ENCODE measurements at places on chromosomes 3 and 15. TPM values are rescaled to one million over a fixed set of nuclear protein-coding genes. Genes with fewer than 3 reads are reported as not detected.

- no peak for DNase-seq
Measured at GRCh38 chr3:4006288-4006687, 207.1 kb downstream of the LRRN1 start.

DNA sequence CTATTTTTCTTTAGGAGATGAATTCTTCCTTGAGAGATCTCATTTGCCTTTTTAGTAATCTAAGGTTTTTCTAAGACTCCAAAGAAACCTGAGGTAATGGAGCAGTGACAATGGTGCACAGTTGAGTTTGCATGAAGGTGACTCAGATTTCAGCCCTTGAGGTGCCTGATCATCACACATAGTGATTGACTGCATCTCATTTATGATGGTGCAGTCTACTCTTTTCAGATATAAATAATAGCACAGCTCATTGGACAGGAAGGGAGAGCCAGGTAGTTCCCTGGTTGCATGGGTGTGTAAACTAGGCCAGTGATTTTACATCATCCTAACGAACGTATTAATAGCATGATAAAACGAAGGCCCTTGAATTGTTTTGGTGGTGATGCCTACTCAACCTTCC, 86.1 kb upstream of the SAMMSON start:
- DNase-seq, result no peak

DNA sequence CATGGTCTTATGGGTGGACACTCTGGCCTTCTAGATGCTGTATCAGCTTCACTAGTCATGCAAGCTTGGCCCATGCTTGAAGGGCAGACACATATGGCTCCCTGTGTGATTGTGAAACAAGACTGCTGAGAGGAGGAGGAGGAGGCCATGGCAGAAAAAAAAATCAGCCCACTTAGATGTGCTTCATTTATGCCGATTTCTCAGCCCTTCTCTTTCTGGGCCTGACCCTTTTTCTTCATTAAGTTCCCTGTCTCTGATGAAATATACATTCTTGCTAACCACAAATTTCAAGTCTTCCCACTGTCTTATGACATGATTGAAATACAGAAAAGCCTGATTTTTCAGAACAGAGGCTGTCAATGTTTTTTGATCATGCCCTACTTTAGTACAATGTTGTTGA, 213.0 kb upstream of the FEZF2 start:
- peak; percentile 46 for DNase-seq

GRCh38 chr3:24288496-24289236, 206.0 kb downstream of the THRB start:
- DNase-seq, result no peak

Gene LMOD3
- not detected for total RNA-seq

- DNase-seq, result no peak
Measured at GRCh38 chr15:50823281-50823680, 57.8 kb upstream of the SPPL2A start.

DNA sequence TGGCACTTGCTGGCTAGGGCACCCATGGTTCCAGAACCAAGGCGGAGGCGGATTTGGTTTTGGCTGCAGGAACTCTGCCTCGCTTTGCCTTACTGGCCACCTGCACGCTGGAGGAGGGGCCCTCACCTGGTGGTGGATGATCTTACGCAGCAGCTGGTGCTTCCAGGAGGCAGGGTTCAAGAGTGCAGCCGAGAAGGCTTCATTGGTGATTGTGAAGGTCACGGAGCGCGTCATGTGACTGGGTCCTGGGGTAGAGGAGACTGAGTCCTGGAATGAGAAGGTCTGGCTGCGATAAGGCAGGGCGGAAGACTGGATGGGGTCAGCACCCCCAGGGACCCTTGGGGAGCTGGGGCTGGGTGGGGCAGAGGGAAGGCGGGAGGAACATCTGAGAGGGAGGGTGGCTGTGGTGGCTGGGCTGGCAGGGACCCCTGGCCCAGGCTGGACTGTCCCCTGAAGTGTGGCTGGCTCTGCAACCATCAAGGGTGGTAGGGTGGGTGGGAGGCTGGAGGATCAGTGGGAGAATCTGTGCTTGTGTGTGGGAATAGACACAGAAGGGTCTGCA, 25.8 kb upstream of the GOLGA6C start:
- DNase-seq, result no peak

- no peak for DNase-seq
Measured at GRCh38 chr3:10320320-10320677, 613 bp downstream of the SEC13 start.

DNA sequence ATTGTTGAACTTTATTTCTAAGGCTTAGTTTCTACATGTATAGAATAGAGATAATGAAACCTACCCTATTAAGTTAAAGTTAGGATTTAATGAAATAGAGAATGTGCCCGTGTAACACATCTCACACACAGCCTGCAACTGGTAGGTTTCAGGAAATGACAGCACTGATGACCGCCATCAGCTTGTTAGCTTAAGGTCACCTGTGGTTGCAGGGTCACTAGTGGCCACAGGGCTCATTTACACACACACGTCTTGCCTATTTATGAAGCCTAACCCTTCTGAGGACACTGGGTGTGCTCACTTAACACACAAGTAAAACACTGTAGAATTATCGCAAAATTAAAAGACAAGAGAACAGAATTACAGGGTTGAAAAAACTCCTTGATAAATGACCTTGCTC, 20.1 kb downstream of the CHRM5 start:
- peak; percentile 51 for DNase-seq

Gene RIOX2
- total RNA-seq, result 26.7 TPM

DNA sequence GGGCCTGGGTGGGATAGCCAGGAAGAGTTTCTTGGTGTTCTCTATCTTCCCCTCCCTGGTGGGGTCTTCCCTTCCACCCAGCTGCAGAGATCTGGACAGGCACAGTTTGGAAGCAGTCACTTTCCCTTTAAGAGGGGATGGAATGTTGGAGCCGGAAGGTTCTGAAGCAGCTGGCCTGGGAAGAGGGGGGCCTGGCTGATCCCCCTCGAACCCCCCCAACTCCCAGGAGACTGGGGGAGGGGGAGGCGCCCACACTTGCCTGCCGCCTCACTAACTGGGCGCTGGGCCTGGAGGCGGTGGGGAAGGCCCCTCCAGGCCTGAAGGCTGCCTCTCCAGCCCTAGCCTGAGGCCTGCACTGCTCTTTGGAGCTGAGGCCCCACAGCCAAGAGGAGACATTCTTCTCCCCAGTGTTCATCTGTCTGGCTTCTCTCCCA, 1.4 kb downstream of the DVL3 start:
- peak; percentile 60 for DNase-seq

Gene ACKR2
- total RNA-seq, result not detected

Gene ITGB5
- total RNA-seq, result 71.7 TPM

GRCh38 chr3:123682302-123682701, 97.4 kb upstream of the HACD2 start:
- no peak for DNase-seq

DNA sequence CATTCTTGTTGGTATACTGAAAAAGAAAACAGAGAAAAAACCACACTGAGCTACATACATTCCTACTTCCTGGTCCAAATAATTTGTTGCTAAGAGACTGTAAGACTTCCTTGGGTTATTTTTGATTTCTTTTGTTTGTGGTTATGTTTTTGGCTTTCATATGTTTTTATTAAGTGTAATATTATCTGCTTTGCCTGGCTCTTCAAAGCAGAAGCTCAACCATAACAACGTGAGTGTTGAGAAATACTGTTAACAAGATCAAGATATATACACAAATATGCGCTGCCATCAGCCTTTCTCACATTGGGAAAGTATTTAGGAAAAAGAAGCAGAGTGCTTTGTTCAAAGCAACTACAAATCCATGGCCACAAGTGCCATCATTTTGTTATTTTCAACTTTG, 556.2 kb upstream of the CBLB start:
- peak; percentile 81 for DNase-seq

All from IMR-90 (cell line).